ENCODE measurements at places on chromosomes 11 and 22.

- no peak for DNase-seq
Measured at GRCh38 chr11:80719292-80719646, 1278.4 kb upstream of the TENM4 start.

DNA sequence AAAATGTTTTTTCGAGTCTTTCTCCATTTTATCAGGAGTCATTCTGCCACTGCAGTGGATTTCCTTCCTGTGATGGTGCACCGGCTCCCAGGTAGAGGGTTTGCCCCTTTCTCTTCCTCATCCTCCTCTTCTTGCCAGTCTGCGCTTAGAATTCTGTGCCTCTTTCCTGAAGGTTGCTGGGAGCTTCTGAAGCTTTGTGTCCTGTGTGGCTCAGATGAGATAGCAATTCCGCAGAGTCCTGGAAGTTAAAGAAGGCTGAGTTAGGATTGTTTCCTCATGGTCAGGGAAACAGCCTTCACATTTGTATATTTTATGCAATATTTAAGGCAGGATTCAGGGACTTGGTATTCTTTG lies 264 bp downstream of the BCO2 start:
- DNase-seq, result no peak

DNA sequence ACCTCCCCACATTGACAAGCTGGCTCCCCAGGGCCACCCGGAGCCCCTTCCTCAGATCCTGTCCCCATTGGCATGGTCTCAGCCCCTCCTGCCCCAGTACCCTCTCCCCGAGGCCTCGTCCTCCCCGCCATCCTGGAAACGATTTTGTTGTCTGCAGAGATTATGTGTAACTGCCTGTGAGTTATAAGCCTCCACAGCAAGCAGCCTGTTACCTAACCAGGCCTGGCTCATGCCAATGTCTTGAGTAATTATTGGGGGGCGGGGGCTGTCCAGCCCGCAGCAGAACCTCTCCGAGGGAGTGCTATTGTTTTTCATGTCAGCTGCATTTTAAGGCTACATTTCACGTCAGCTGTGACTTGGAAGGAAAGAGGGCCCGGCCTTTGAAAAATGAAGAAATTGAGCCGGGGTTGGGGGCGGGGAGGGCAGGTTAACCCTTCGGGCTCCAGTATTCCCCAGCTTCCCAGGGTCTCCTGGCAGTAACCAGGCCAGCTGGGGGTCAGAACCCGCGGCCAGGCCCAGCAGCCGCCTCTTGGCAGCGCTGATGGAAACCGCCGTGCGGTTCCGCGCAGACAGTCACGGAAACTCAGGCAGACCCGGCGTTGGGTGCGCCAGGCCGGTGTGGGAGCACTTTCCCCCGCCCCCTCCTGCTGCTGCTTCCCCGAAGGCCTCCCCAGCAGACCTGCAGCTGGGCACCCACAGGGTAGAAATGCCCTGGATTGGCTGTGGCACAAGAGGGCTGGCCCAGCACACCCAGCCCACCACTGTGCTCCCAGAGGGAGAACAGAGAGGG lies 59.5 kb downstream of the CDKN1C start:
- DNase-seq, result no peak

DNA sequence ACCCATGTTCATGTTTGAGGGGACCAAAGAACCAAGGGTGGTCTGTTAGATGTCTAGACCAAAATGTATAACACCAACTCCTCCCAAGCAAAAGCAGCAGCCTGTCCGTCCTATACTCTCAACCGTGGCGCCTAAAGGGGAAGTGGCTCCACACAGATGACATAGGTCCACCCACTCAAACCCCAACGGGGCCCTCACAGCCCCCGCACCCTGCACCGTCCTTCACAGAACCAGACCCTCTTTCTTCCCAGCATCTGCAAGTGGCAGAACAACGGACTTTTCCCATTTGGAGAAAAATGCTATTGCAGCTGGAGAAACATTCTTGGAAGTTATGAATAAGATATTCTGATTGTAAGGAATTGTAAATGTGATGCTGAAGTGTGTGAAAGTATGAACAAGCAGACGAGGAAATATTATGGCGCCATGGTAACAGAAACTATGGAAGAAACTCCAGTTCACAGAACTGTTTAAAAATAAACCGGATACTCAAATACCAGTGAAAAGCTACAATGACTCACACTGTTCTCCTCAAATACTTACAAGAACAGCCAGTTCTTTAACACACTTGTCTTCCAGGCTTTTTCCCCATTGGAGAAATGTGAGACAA lies 76.5 kb upstream of the ARFGAP3 start:
- DNase-seq, result peak; percentile 73
